Small intestine (tissue), 16 donors: ENCODE measurements at places on chromosomes 11 and 22. TPM values are rescaled to one million over a fixed set of nuclear protein-coding genes. Genes with fewer than 3 reads are reported as not detected.

DNA sequence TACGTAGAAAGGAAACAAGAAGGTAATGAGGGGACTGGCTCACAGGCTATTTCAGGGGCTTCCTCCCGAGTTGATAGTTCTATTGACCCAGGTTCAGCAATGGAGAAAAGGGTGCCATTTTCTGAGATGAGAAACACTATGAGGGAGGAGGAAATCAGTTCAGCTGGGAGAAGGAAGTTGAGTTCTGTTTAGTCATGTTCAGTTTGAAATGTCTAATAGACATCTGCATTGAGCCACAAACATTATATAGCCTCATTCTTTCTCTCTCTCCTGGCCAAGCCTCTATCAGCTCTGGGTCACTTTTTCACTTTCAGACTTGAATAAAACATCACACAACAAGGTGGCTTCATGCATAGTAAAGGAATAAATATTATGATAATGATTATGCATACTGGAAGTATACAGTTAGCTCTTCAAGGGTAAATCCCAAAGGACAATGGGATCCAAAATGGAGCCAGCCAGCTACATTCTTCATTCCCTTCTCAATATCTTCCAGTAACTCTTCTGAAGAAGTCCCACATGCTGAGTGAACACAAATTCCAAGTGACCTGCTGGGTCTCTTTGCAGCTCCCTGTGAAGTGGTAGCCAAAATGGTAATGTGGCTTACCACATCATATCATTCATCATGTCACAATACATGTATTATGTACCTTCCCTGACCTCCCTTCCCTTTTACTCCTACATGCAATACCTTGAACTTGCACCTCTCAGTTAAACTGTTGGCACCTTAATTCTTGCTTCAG lies 80.9 kb upstream of the CD44 start:
- no peak for DNase-seq

TMPRSS4 gene
- 117 TPM for polyA plus RNA-seq

- DNase-seq, result no peak
These were observed 1488.6 kb downstream of the TBC1D22A start for GRCh38 chr22:48250937-48251530.

HBE1 gene
- not detected for polyA plus RNA-seq

DNA sequence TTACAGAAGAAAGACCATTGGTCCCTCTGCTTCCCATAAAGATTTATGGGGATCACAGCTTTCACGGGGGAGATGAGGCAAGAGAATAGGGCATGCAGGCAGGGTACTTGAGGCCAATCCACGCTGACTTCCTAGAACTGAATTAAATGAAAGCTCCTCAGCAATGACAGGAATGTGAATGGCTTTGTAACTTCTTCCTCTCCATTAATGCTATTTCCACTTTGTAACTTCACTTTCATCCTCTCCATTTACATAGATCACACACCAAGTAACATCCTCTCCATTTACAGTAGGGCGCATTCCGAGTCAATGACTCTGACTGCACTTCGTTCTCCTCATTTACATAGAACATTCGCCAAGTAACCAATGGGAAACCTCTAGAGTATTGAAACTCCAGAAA lies 89.8 kb downstream of the PIWIL4 start:
- DNase-seq, result no peak

- DNase-seq, result no peak
These were observed 59.1 kb downstream of the KIF18A start for GRCh38 chr11:28048812-28049211.

OR2AG2 gene
- polyA plus RNA-seq, result 0.07 TPM

- DNase-seq, result no peak
These were observed 442.2 kb upstream of the DDI1 start for GRCh38 chr11:103594283-103594682.

- no peak for DNase-seq
These were observed 52.8 kb downstream of the KCNJ4 start for GRCh38 chr22:38402204-38402603.

ZDHHC13 gene
- 16.9 TPM for polyA plus RNA-seq
